COR-L47 (cell line): ENCODE measurements at places on chromosomes 6 and 20.

DNA sequence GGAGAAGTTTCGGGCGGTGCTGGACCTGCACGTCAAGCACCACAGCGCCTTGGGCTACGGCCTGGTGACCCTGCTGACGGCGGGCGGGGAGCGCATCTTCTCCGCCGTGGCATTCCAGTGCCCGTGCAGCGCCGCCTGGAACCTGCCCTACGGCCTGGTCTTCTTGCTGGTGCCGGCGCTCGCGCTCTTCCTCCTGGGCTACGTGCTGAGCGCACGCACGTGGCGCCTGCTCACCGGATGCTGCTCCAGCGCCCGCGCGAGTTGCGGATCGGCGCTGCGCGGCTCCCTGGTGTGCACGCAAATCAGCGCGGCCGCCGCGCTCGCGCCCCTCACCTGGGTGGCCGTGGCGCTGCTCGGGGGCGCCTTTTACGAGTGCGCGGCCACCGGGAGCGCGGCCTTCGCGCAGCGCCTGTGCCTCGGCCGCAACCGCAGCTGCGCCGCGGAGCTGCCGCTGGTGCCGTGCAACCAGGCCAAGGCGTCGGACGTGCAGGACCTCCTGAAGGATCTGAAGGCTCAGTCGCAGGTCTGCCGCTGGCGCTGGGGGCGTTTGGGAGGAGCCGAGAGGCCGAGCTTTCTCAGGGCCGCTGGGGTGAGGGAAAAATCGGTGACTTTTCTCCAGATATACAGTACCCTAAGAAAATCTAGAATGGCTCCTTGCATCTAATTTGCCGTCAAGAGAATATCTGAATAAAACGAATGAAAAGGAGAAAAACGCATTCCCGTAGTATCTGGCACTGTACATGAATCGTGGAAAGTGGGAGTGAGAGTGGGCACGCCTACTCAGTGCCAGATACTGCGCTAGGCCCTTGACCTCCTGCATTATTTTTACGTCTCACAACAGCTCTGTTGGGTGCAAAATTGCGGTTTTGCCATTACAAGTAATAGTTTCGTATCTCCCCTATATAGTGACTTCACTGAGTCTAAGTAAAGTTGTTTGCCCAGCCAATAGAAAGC lies 1.0 kb downstream of the CALHM6 start:
- no peak for DNase-seq

DNA sequence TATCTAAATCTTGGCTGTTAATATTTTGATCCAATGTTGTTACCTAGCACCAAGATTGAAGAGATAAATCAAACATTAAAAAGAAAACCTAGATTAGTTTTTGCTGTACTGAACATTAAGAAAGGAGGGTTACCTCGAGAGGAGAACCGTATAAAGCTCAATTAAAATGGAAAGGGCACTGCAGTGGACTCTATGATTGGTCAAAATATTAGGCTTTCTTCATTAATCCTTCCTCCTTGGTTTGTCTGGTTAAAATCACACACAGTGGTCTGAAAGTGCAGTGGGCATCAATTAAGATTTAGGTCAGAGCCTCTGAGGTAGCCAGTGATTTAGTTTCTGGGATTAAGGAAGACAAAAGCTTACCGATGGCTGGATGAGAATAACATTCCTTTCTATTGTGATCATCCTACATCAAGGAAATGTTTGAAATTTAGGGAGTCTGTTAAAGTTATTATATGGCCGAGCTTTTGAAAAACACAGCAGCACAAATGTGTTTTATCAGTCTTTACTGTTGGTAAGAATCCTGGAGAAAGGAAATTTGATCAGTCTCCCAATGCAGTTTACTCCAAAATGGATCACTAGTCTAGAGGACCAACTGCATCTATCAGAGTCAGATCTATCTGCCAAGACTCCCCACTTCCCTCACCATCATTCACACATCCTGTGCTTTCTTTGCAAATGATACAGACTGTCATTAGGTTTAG lies 134.6 kb upstream of the NEDD9 start:
- no peak for DNase-seq

GRCh38 chr20:44946271-44946852 lies 13.8 kb downstream of the TOMM34 start:
- DNase-seq, result no peak

- DNase-seq, result no peak
Observed at GRCh38 chr20:39216195-39216594, 254.1 kb downstream of the DHX35 start.

DNA sequence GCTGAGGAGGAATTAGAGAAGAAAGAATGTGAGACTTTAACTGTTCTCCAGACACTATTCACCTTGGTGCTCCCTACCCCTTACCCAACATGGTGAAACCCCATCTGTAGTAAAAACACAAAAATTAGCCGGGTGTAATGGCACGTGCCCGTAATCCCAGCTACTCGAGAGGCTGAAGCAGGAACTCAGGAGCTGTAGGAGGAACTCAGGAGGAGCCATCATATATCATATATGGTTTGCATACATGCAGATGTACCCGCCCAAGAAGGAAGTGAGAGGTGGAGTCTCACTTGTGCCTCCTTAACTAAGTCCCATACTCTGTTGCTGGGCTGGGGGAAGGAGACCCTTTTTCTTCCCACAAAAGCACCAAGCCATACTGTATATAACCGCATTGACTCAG lies 35.5 kb upstream of the ME1 start:
- no peak for DNase-seq
